ENCODE measurements at places on chromosomes 5 and 9.

- no peak for DNase-seq
Observed at GRCh38 chr5:109102096-109102690, 307.6 kb downstream of the PJA2 start.

DNA sequence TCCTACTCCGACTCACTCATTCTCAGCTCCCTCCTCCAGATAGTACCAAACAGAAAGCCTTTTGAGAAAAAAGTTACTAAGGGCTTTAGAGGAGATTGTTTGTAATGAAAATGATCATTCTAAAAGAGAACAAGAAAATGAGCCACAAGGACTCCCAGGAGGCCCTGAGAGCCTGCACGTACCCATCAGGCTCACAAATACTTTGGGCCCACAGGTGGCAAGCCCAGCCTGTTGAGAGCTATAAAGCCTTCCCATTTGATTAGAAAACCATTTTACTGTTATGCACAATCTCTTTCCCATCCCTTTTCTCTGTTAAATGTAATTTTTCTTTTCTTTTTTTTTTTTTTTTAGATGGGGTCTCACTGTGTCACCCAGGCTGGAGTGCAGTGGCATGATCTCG, 136.1 kb downstream of the LHFPL2 start:
- no peak for DNase-seq

DNA sequence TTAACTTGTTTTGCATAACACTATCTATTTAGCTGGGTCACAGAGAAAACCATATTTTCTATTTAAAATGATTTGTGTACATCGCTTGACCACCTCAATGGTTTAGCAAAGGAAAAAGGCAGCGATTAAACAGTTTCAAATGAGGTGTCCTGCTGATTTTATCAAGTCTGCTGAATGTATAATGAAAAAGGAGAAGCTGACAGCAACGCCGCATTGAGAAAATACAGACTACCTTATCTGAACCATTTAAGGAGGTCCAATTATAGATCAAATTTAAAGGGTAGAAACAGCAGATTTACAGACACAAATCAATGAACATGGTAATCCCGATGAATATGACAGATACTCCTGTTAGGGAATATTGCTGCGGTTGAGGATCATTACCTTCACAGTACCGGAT, 29.6 kb downstream of the PSMB7 start:
- DNase-seq: no peak

DNA sequence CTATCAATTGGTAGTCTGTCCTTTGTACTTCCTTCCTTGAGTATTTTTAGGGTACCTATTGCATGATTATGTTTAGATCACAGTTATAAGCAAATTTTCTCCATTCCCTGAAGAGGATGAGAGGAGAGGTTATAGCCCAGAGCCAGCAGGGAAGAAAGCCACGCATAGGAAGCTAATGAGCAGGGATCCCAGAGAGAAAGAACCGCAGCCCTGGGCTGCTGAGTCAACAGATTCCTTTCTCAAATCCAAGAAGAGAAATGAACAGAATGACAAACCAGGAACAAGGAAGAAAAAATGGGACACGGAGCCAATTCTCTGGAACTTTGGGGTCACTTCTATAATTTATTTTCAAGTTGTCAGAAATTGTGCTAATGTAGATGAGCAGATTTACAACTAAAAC, 284.5 kb downstream of the RFX3 start:
- no peak for DNase-seq

DNA sequence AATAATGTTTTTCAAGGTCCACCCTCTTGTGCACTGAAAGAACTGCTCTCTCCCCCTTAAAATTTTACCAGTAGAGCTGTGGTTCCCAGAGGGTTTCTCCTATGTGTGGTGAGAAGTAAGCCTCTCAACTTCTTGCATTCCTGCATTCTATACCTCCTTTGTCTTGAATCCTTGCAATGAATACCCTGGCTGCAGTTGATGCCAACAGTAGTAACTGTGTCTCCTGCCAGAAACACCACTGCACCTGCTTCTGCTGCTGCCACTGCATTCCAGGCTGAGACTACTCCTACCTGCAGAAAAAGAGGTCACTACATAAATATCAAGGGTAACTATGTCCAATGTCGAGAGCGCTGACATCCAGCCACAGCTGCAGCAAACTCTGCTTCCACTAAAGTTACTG, 203.7 kb downstream of the TMEM167A start:
- DNase-seq: no peak

GRCh38 chr5:74113927-74114326, 487.9 kb downstream of the ARHGEF28 start:
- no peak for DNase-seq

DNA sequence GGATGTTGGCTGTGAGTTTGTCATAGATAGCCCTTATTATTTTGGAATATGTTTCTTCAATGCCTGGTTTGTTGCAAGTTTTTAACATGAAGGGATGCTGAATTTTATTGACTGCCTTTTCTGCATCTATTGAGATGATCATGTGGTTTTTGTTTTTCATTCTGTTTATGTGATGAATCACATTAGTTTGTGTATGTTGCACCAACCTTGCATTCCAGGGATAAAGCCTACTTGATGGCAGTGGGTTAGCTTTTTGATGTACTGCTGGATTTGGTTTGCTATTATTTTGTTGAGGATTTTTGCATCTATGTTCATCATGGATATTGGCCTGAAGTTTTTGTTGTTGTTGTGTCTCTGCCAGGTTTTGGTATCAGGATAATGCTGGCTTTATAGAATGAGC, 225.6 kb downstream of the PCSK1 start:
- DNase-seq: no peak

GRCh38 chr5:111447099-111447498, 65.2 kb downstream of the STARD4 start:
- no peak for DNase-seq

DNA sequence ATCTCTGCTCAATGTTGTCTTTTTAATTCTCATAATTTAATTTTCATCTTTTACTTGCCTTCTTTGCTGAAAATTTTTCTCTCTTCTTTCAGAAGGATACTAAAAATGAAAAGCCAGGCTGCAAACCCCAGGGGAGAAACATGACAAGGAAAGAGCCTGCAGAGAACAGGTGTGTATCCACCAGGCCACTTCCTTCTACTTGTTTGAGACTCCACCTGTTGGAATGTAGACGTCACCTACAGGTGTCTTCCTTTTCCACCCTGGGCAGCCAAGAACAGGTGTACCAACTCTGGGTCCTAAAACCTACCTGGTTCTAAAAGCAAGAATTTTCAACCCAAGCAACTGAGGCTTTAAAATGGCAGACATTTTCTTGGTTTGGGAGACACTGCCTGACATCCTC, 166.8 kb downstream of the ATP10B start:
- DNase-seq: no peak
